ENCODE measurements at places on chromosomes 3 and 15.

GRCh38 chr3:56830884-56831283 lies 29.1 kb upstream of the ARHGEF3 start:
- no peak for DNase-seq

DNA sequence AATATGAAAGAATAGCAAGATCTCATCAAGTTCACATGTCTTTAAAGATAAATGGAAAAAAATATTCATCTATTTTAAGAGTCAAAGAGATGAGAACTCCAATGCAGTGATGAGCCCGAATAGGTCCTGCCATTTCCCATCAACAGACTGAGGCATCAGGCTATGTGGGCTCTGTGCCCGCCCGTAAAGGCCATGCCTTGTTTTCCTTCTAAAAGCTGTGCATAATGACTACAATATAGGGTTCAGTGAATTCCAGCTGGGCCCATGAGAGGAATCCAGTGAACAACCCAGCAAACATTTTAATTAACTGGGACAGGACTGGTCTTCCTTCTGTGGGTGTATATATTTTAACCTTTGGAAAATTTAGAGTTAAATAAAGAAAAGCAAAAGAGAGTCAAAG lies 44.6 kb downstream of the RASGRP1 start:
- DNase-seq, result no peak

DNA sequence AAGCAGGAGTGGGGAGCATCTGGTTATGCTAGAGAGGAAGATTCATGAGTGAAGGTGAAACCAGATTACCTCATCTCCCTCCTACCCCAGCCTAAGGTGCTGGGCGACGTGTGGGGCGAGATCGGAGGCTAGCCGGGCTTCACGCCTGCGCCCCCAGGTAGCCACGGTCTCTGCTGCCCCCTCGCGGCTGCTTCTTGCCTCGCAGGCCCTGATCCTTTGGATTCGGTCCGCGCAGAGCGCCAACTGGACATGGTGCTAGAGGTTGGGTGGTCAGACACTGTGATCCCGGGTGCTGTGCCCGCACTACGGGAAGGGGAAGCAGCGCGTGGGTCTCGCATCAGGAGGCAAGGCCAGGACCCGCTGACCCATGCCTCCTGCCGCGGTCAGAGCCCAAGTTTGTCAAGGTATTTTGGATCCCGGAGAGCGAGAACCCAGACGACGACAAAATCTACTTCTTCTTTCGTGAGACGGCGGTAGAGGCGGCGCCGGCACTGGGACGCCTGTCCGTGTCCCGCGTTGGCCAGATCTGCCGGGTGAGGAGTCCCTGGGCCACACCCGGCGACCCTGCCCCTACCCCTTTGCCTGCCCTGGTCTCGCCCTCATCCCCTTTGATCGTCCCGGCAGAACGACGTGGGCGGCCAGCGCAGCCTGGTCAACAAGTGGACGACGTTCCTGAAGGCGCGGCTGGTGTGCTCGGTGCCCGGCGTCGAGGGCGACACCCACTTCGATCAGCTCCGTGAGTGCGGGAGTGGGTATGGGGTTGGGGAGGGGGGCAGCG lies 4.2 kb downstream of the SEMA3B start:
- peak; percentile 84 for DNase-seq

DNA sequence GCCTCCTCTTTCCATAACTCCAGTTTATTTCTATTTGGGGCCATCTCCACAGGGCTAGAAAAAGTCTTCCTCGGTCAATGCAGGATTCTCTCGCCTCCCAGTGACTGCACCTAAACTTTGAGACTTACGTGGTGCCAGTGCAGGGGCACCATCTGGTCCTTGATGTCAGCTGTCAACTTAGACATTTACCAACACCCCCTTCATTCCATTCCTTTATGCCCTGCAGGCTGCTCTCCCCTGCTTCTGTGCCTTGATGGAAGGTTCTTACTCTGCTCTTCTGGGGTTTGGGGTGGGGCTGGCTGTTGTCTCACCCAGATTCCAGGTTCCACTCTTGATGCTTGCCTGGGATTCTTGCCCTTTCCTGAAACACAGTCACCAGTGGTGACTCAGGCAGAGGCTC lies 101.8 kb downstream of the ST8SIA2 start:
- no peak for DNase-seq

DNA sequence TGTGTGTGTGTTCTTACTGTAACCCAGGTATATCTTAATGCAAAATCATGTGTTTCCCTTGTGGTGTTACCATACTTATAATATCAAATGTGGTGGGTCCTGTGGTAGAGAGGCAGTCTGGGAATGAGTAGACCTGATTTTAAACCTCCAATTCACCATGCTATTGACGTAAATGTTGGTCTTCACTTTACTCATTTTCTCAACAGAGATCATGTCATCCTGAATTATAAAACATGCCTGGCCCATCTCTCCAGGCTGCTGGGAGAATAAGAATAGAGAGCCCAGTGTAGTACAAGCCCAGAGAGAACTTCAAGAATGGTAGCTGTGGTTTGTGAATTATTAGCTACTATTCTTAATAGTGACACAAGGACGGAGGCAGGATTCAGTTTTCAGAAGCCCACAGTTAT lies 88.1 kb downstream of the MBNL1 start:
- DNase-seq, result no peak

DNA sequence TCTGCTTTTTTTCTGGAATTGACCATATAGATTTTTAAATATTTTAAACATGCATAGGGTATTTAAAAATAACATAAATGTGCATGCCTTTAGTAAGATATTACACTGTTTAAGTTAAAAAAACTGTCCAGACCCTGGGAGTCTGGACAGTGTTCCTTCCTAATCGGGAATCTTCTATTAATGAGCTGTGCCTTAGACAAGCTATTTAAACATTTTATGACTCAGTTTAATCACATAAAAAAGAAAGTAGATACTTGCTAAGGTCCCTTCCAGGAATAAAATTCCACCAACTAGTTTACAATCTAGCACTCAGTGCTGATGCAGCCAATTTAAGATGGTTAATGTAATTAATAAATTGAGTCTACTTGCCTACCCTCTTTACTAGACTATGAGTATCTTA lies 140.4 kb upstream of the DPH6 start:
- DNase-seq, result no peak

DNA sequence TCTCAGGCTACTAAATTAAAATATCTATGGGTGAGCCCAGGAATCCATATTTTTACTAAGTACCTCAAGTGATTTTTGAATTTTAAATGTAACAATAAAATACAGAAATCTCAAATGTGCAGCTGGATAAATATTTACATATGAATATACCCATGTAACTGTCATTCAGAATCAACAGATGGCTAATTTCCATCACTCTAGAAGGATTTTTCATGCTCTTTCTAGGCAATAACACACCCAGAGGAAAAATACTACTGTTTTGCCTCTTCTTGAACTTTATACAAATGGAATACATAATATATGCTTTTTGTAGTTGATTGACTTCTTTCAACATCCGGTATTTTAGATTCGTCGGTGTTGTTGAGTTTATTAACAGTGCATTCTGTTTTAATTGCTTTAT lies 601.3 kb upstream of the NECTIN3 start:
- no peak for DNase-seq

- no peak for DNase-seq
Measured at GRCh38 chr3:58804914-58805313, 138.3 kb upstream of the FAM3D start.

DNA sequence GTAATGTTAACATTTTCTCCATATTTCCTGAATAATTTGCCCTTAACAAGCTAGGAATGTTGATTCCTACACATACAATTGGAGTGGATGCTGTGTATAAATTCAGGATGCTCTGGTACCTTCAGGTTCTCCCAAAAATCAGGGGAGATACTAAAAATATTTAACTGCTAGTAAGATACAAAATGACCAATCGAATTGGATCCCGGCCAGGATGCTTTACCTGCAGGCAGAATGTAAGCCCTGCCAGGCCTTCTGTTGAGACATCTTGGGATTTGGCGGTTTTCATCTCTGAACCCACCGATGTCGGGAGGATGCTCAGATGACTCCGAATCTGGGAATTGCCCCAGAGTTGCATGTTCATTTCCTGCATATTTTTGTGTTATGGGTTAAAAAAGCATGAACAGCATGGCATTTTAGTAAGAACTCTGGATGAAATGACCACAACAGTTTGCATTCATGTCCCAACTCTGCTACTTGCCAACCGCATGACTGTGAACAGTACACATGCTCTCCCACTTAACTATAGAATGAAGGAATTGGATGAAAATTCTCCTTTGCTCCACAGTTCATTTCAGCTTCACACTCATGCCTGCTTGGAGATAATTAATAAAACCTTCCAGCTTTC lies 241.4 kb upstream of the TBL1XR1 start:
- DNase-seq, result no peak

GRCh38 chr15:68012911-68013310 lies 41.2 kb upstream of the PIAS1 start:
- no peak for DNase-seq

DNA sequence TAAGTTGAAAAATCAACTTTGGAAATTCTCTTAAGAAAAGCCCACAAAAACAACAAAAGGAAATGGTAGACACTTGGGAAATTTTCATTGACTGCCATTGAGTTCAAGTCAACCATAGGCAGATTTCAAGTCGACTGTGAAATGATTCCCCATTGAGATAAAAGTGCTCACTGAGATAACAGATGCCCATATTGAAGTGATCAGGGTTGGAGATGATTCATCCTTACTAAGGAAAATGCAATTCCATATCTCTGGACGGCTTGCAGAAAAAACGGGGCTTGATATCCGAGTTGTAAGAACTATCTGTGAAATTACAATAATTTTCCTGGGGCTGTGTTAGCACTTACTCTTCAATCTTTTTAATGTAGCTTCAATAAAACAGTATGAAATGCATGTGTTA lies 373.1 kb upstream of the THRB start:
- no peak for DNase-seq

- no peak for DNase-seq
Measured at GRCh38 chr3:81492040-81492439, 269.4 kb downstream of the GBE1 start.

DNA sequence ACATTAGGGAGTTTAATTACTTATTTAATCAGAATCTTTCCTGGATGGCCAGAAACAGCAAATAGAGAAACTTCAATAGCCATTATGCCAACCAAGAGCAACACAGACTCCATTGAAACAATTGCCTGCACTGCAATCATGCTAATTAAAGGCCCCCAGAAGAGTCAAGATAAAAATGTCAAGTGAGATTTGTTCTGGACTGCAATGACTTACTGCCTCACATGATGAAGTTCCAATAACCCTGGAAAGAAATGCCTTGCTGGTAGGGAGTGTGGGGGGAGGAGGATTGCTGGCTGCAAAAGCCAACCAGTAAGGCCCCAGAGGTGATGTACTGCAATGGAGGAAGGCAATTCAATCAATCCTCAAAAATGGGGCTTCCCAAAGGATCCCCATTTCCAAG lies 257.9 kb downstream of the NTRK3 start:
- DNase-seq, result no peak

DNA sequence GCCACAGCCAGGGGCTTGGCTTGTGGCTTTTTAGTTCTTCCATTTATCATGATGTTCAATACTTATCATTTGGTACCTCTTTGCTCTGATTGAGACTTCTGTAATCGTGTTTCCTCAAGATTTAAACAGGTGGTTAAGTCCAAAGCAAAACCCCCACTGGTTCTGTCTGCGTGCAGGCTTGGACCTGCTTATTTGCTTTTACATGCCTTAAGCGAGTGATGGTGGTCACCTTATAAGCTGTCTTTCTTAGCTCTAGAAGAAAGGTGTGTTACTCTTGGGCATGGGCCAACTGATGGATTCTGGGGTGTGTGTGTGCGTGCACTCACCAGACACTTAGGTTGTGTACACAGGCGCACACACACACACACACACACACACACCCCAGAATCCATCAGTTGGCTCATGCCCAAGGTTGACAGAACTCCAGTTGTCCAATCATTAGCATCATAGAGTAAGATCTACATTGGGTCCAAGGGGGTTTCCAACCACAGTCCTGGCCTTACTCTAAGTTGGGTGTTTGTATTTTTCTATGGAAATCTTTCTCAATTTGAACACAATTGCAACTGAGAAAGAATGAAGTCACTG lies 1.2 kb downstream of the MYZAP start:
- DNase-seq, result no peak

DNA sequence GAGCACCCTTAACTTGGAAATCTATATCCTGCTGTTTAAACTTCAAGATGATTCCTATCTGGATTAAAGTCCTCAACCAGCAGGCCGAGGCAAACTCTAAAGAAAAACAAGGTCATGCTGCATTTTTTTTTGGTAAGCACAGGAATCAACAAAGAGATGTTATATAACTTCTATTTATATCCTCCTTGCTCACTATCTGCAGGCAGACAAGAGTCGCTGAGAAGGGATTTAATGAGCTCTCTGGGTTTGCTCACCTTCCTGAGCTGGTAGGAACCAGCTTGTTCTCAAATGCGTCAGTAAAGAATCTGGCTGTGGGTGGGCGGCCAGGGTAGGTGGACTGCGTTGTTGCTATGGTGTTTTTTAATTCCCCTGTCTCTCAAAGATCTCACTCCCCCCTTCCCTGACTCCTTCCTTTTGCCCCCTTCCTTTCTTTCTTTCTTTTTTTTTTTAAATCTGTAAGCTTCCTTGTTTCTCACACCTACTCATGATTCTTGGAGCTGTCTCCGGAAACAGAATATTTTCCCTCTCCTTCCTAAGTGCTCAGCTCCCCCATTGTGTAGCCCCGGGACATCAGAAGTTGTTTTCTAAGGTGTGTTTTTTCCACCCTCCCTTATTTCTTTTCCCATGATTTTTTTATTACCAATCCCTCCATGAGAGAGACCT lies 228.8 kb upstream of the BHLHE40 start:
- DNase-seq, result peak; percentile 72

- no peak for DNase-seq
Measured at GRCh38 chr3:11391174-11391879, 119.1 kb downstream of the ATG7 start.

DNA sequence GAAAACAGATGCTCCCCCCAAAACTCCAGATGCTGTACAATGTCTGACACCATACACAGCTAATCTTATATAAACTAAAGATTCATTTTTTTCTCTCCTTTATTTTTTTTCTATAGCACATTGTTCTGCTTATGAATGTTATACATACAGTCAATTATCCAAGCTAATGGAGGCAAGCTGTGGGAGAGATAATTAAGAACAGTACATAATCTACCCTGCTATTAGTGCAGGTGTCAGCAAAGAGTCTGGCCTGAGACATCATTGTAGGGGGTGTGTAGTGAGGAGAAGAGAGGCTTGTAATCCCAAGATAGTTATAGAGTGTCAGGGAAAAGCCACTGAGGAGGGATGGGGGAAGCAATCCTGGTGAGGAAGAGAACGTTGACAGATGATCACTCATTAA lies 25.4 kb upstream of the CHMP2B start:
- DNase-seq, result no peak

DNA sequence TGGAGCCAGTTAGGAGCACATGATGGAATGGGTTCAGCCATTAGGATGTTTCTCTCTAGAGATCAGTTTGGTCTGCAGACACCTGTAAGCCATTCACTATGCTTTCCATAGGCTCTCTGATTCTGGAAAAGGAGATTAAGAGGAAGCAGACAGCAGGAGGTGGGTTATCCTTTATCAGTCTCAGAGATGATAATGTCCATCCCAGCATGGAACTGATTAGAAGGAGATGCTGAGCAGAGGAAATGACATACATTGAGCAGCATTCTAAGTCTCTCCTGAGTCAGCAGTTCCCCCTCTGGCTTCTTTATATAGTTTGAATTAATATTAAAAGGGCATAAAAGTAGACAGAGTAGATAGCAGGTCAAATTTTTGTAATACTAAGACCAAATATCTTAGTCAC lies 591.1 kb downstream of the GBE1 start:
- no peak for DNase-seq
